ENCODE measurements at places on chromosomes 1 and 21. TPM values are rescaled to one million over a fixed set of nuclear protein-coding genes. Genes with fewer than 3 reads are reported as not detected.

DNA sequence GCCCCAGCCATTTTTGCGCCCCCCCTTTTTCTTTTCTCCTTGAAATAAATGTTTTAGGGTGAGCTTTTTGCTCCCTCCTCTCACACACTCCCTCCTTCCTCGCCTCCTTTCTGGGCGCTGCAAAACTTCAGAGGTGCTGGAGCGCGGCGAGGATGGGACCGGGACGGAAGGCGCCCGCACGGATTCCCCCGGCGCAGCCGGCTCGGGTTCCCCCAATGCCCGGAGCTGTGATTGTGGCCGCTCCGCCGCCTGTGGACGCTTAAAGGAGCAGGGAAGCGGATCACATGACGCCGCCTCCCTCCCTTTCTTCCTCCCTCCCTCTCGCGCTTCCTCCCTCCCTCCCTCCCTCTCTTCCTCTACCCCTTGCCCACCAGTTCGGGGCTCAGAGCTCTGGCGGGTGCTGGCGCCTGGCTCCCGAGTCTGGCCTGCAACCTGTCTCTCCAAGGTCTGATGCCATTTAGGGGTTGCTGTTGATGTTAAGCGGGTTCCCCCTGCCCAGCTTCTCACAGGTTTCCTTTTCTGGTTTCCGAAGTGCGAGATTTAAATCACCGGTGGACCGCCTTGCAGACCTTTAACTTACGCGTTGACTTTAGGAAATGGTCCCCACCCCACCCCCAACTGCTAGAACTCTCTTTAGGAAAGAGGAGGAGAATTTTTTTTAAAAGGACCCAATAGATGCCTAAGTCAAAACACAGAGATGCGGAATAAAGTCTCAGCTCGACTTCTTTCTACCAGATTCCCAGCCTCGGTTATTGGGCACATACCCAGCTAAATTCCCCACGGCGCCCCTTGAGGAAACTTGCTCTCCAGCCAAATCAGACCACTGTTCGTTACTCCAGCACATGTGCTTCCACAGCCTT is at the start of gene WLS:
Gene WLS, minus strand, starts transcription at position 235 of the 860 bp plus-strand sequence. Its CDS starts 224 bp downstream, at position 11.
- no peak for DNase-seq

DNA sequence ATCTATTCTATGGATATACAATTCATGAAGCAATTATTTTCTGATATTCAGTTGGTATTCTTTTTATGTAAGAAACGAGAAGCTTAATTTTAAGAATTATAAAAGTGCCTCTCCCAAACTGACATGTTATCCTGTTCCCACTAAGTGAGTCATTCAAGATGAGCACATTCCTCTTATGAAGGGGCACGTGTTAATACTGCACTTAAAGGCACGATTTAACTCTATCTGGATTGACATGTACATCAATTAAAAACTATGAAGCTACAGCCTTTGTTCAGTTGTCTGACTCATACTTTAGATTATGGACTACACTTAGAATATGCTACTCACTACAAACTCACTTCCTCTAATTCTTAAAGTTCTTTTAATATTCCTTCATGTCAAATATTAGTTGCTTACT is 111.6 kb downstream of the CYYR1 start:
- no peak for DNase-seq

Gene PGLYRP3
- not detected for total RNA-seq

Gene FAM89A
- total RNA-seq = 20.0 TPM

Gene SLC16A4
- total RNA-seq = 0.25 TPM

Gene CD48
- total RNA-seq = not detected

DNA sequence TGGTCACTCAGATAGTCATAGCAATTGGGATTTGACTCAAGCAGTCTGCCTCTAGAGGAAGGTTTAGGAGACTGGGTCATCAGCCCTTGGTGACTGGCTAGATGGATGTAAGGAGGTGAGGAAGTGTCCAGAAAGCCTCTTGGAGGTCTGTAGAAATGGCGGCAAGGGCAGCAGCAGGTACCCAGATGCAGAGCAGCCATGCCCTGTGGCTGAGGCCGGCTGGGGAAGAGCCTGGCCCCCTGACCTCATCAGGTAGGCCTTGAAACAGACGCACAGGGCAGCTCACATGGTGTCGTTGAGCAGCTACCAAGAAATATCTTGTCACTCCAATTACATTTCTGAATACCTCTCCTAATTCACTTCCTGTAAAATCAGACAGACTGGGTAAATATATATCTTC is 98.2 kb downstream of the DMRTB1 start:
- DNase-seq = no peak

Gene CCDC27
- not detected for total RNA-seq

GRCh38 chr1:18341291-18342069 is 139.2 kb upstream of the KLHDC7A start:
- DNase-seq = no peak

DNA sequence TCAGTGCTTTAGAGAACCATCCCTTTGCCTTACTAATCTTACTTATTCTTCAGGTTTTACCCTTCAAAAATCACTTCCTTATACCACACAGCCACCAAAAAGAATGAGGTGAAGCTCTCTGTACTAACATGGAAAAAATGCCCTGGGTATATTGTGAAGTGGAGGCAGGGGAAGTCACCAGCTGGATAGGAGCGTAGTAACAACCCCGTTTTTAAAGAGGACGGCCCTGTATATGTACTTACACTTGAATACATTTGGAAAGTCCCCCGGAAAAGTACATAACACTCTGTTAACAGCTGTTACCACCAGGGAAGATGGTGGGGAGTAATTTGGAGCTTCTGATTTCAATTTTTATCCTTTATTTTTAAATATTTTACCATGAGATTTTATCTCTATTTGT is 28.2 kb upstream of the KHDRBS1 start:
- DNase-seq = peak; percentile 52

Gene PROK1
- not detected for total RNA-seq

Gene RXFP4
- total RNA-seq = not detected

Gene CCDC30
- 0.26 TPM for total RNA-seq

Gene GON4L
- 23.6 TPM for total RNA-seq

Gene RPL5
- 1,100 TPM for total RNA-seq

- DNase-seq = no peak
Observed at GRCh38 chr1:160460214-160460642, 59.9 kb downstream of the VANGL2 start.

Gene OPRD1
- total RNA-seq = not detected

DNA sequence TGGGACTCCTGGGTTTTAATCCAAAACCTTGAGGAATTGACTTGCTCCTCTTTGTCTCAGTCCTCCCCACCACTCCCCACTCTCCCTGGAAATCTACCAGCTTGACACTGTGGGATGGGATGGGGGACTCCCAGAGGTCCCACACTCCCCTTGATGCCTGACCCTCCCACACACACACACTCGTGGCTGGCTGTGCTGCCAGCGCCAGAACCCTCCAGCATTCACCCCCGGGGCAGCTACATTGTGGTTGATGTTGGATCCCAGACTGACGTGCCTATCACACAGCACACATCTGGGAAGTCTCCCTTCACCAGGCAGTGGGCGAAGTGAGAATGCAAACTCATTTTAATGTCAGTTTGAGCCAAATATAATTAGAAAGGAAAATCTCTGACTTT is 10.0 kb downstream of the KIRREL1 start:
- DNase-seq = no peak

GRCh38 chr1:225597926-225598575 is 54.9 kb downstream of the ENAH start:
- no peak for DNase-seq

Gene KRTCAP2
- 157 TPM for total RNA-seq

GRCh38 chr1:25774921-25775771 is 24.8 kb upstream of the SELENON start:
- DNase-seq = no peak

DNA sequence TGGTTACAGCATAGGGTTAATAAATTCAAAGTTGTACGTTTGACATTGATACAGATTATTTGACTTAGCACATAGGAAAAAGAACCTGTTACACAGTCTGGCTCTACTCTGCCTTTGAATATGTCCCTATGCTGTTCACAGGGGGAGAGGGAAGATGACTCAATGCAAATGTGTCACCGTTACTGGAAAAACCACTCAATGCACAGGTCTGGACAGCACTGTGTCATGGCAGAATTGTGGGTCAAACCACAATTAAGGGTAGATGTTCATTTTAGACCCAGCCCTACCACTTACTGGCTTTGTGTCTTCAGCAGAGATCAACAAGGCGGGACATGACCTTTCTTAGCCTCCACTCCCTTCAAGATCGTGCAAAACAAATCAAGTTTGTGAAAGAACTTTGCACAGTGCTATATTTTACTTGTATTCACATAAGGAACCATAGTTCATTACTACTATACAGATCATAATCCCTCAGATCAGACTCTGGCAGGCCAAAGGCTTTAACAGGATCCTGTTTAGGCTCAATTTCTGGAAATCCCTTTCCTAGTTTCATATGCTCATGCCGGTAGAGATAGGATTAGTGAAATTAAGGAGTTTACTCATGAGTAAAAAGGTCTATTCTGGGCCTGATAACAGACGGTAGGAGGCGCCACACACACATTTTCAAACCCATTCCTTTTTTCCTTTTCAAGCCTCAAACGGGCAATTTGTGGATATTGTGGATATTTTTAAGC is 22.1 kb downstream of the EIF2D start:
- peak; percentile 39 for DNase-seq

- DNase-seq = peak; percentile 16
Observed at GRCh38 chr1:46248122-46248920, 758 bp downstream of the RAD54L start.

DNA sequence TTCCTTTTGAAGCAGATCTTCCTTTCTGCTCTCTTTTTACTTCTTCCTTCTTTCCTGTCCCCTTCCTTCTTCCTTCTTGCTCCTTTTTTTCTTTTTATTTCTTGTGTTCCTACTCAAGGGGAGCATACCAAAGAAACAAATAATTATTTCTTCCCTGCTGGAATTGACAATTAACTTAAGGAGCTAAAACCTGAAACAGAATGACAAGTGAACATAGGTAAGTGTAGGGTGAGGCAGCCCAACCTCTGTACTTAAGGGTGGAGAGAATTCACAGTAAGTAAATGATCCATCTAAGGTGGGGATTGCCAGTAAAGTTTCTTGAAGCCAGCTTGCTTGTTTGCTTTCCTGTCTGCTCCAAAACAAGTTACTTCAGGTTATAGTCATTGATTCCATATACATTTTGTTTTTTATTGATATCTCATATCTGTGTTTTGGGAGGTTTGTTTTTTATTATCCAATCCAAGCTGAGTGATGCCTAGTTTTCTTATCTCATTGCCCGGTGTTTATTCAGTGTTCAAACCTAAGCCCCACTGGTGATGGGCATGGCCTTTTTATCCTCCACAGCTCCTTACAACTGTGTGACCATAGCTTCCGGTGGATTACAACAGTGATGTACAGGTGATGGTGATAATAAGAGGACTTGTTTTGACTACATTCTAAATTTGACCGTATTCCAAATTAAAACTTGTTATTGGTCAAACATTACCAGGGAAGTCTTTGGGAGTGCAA is 133.2 kb upstream of the IVNS1ABP start:
- DNase-seq = no peak

- DNase-seq = no peak
Observed at GRCh38 chr1:207084232-207084631, 4.4 kb upstream of the C4BPB start.

- no peak for DNase-seq
Observed at GRCh38 chr21:24840287-24840686, 767.0 kb downstream of the MRPL39 start.

DNA sequence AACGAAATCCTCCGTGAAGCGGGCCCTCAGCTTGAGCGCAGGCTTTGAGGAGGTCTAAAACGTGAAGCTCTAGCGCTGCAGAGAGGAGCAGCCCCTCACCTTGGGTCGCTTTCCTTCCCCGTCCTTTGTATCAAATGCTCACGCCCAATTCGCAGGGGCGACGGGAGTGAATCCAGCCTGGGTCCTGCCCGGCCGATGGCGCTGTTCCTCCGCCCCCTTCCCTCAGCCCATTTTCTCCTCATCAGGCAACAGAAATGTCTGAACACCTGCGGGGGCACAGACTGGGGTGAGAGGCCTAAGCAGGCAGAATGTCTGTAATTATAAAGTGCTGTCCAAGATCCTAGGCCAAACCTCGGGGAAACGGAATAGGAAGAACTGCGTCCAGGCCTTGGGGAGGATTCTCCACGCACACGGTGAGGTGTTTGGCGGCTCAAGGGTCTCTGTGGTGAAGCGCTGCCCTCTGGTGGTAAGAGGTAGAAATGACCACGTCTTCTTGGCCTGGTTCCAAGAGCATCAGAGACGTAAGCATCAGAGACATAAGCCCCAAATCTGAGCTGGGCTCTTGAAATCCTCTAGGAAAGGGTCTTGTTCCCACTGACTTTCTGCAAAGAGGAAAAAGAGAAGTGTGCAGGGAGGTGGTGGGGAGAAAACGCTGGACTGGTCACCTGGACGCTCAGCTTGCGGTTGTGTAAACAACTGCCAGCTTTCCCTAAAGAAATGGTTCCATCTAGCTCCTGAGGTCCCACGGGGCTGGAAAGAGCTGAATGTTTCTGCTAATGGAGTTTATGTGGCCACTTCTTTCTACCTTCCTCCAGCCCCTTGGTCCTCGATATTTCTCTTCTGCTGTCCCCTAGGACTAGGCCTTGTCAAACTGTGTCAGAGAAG is 92.1 kb upstream of the CD53 start:
- DNase-seq = peak; percentile 73

DNA sequence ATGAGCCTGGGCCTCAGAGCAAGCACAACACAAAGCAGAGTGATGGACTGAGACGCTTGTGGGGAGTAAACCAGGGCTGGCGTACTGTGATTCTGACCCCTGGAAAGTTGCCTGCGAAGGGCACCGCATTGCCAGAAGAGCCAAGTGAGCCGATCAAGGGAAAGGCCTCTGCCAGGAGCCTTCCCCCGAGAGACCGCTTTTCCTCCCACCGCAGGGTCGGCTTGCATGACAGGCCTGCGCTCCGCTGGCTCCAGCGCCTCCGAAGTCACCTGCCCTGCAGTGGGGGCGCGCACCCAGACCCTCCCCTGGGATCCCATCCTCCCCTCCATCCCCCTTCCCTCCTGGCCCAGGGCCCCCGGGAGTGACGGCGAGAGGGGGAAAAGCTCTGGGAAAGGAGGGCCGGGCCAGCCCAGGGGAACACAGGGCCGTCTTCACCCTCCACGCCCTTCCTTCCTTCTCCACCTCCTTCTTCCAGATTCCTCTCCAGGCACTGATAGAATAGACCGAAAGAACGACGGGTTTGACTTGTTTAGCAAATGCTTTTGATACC is 165.0 kb downstream of the TRIM33 start:
- no peak for DNase-seq

Gene TNFRSF4
- 3.7 TPM for total RNA-seq

DNA sequence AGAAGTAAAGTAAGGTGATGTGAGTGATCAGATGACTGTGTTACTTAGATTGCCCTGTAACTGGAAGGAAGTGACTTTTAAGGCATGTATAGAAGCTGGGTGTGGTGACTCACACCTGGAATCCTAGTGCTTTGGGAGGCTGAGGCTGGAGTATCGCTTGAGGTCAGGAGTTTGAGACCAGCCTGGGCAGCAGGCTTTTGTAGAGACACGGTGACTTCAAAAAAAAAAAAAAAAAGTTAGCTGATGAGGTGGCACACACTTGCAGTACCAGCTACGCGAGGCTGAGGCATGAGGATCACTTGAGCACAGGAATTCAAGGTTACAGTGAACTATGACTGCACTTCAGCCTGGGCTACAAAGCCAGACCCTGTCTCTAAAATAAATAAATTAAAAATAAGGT is 2.3 kb upstream of the USP16 start:
- DNase-seq = no peak

GRCh38 chr1:29981586-29982239 is 741.7 kb downstream of the MATN1 start:
- DNase-seq = no peak

- DNase-seq = no peak
Observed at GRCh38 chr1:155383406-155383805, 62.7 kb downstream of the RUSC1 start.

GRCh38 chr1:186456729-186457255 is 4.1 kb downstream of the PDC start:
- DNase-seq = no peak

Measured in dermis microvascular lymphatic vessel endothelial cell (primary cell).